ENCODE measurements at places on chromosomes 7 and 10.
A peak's percentile ranks its signal among the peaks of the same experiment; 100 is the strongest.

- DNase-seq = peak; percentile 64
These were observed 4.4 kb downstream of the ZNF655 start for GRCh38 chr7:99562832-99563231.

DNA sequence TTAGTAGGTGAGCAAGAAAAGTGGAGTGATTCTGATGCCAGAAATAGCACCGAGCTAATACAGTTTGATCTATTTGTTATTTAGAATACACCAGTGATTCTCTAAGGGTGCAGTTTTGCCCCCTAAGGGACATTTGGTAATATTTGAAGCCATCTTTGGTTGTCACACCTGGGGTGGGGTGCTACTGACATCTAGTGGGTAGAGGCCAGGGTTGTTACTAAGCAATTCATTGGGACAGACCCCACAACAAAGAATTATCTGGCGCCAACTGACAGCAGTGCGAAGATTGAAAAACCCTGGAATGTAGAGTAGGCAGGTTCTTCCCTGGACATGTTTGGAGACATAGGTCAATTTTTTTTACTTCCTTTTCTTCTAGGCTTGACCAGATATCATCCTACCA lies 14.6 kb downstream of the PALS2 start:
- peak; percentile 37 for DNase-seq

GRCh38 chr10:95254629-95255028 lies 36.2 kb downstream of the PDLIM1 start:
- DNase-seq = no peak

DNA sequence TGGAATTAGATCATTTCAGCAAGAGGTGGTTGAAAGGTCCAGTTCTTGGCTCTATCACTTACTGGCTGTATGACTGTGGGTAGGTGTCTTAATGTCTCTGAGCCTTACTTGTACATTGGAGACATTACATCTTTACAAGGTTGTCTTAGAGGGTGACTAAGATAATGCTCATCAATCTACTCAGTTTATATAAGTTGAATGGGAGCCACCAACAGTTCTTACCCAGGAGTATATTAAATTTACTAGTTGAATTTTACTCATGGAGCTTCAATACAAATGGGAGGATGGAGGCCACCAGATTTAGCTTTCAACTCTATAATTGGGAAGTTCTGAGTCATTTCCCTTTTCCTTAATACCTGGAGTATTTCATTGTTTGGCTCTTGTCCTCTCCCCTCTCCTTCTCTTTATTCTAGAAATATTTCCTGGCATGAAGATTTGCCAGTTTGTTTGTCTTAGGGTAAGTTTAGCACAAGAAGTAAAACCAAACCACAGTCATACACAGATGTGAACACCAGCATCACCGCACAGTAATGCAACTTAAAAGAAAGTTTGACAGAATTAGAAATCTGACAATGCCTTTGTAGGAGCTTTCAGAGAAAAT lies 222.8 kb downstream of the LRMDA start:
- no peak for DNase-seq

- DNase-seq = peak; percentile 36
These were observed 52.6 kb downstream of the TRRAP start for GRCh38 chr7:98930921-98931320.

- no peak for DNase-seq
These were observed 27.9 kb upstream of the CACNA2D1 start for GRCh38 chr7:82471351-82472020.

GRCh38 chr7:68238204-68238805 lies 1241.7 kb downstream of the TYW1 start:
- no peak for DNase-seq

DNA sequence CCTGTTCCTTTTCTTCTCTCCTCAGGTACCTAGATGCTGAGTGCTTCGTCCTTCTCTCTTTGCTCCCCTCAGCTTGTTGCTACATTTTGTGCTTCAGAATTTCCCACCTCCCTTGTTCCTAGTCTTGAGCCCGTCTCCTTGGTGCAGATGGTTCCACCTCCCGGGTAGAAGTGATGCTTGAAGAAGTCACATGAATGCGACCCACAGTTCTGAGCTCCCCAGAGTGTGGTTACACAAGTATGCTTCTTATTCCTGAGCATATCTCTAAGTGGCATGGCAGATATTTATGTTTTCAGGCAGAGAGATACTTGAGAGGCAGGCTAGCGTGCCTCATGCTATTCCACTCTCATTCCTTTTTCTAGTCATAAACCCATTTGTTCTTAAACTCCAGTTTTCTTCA lies 34.0 kb downstream of the INPP5F start:
- no peak for DNase-seq

- no peak for DNase-seq
These were observed 13.1 kb upstream of the SLC26A3 start for GRCh38 chr7:107816011-107816566.

- no peak for DNase-seq
These were observed 96.8 kb downstream of the ACTR3B start for GRCh38 chr7:152856351-152856750.

DNA sequence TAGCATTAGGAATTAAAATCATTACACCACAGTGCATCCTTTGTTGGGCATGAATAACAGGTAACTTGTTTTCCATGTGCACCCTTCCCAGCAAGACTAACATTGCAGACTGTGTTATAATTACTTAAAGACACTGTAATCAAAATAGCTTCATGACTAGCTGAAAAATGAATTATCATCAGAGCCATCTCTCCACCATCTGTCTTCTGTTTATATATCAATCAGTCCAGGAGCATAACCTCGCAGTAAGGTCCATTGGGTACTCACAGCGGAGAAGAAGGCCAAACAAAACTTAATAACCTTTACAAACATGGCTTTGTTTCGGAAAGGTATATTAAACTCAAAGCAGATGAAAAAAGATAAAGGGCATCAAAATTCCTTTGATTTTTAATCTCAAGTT lies 90.6 kb downstream of the ODAD2 start:
- no peak for DNase-seq

Data from stimulated activated CD4-positive, alpha-beta T cell treated with anti-CD3 and anti-CD28 coated beads, Interleukin-4, amount 100 ng/mL, for 24 hours (primary cell).